ENCODE measurements at places on chromosomes 4 and X.

DNA sequence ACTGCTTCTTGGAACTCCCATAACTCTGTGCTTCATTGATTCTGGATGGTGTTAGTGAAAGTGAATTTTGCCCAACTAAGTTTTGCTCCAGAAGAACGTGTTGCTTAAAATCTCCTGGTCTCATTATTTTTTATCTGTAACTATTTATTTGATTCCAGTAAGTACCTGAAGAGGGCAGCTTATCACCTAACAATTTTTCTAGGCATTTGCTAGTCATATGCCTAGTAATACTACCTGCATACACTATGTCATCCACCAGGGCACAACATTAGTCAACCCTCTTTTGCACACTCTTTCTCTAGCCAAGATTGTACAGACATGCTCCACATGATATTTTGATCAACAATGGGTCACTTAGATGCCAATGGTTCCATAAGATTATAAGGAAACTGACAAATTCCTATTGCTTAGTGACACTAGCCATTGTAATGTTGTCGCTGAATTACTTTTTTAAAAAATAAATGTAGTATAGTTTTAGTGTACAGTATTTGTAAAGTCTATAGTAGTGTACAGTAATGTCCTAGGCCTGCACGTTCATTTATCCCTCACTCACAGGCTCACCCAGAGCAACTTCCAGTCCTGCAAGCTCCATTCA, 499.9 kb upstream of the AADAT start:
- DNase-seq, result no peak

DNA sequence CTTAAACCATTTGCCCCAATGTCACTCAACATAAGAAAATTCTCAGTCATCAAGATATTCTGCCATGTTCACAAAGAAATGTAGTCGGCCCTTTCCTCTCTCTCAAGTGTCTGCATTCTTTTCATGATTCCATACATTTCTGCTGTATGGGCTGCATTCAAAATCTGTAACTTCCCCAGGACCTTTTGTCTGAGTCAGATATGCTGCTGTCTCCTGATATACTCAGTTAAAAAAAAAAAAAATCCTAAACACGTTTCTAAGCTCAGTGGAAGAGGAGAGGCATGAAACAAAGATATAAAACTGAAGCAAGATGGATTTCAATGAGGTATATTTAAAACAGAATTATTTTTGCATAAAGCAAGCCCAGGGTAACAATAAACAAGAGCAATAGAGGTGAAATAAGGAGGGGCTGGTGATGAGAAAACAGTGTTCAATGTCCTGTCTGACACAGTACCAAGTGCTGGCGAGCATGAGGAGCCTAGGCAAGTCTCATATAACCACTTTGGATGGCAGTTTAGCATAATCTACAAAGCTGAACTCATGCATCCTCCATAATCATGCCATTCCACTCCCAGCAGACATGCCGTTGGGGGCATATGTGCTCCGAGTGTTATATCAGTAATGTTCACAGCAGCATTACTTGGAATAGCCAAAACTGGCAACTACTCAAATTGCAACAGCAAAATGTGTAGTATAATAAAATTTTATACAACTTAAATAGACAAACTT, 76.7 kb downstream of the MANBA start:
- no peak for DNase-seq

GRCh38 chr4:121932212-121932974, 19.5 kb downstream of the TRPC3 start:
- DNase-seq, result no peak

DNA sequence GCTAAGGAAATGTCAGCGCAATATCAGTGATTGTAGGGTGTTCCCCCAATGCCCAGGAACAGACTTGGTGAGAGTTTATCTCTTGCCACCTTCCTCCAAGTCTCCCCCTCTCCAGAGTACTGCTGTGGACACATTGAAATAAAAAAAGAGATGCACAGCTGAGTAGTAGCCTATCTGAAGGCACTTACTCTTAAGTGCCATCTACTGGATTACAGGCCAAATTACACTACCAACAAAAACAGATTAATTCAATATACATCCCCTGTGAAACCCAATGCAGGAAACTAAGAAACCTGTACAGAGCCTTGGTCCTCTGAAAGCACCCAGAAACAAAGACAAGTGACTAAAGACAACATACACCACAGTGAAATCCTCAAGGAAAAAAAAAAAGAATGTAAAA, 460.3 kb downstream of the ZIC3 start:
- DNase-seq, result no peak

GRCh38 chrX:31209005-31209628, 137.3 kb upstream of the FTHL17 start:
- DNase-seq, result no peak

- DNase-seq, result no peak
Measured at GRCh38 chr4:103329642-103330041, 131.5 kb upstream of the CENPE start.

DNA sequence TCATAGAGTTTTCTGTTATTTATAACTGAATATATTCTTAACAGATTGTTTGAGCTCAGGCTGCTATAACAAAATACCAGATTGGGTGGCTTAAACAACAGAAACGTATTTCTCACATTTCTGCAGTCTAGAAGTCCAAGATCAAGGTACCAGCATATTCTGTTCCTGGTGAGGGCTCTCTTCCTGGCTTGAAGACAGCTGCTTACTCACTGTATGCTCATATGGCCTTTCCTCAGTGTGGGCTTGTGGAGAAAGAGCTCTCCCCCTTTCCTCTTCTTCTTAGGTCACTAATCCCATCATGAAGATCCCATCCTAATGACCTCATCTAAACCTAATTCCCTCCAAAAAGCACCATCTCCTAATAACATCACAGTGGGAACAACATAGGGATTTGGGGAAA, 117.8 kb downstream of the RASGEF1B start:
- DNase-seq, result no peak

DNA sequence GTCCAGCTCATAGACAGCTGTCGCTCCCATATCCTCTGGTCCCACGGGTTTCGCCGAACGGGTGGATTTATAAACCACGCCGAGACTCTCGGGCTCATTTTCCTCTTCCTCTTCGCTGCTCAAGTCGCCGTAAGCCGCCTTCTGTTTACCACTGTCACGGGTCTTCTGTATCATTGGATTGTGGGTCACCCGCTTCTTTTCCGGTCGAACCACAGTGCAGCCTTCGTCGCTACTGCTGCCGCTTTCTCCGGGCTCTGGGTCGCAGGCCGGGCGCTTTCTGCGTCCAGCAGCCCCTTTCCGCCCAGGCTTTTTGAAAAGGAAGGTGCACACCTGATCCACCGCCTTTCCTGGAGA, 311 bp downstream of the RNF113A start:
- DNase-seq, result peak; percentile 16

- peak; percentile 35 for DNase-seq
Measured at GRCh38 chrX:51395810-51396728, 63.4 kb downstream of the NUDT10 start.

DNA sequence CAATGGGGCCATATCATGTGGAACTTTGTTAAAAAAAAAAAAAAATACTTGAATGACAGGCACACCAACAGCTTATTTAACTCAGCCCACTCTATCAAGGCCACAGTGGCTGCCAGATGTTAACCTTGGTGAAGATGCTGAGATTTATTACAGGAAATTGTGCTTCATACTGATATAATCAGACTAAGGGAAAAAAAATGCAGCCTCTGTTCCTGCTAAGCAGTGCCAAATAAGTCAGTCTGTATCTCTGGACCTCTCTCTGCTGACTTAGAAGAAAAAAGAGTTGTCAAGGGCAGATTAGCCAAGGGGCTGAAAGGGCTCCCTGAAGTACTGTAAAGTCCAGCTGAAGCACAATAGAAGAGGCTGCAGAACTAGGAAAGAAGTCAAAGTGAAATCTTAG, 677.7 kb upstream of the HTR2C start:
- DNase-seq, result no peak

DNA sequence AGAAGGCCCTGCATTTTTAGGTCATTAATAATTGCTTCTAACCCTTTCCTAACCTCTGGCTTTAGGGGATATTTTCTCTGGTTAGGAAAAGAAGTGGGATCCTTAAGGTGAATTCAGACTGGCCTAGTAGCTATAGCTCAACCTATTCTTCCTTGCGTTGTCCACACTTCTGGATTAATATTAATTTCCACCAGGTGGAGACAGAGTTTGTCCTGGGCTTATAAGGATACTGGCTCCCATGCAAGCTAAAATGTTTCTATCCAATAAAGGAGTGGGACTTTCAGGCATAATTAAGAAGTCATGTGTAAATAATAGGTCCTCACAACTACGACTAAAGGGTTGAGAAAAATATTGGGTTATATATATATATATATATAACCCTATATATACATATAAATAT, 860.0 kb upstream of the POU3F4 start:
- no peak for DNase-seq

- no peak for DNase-seq
Measured at GRCh38 chrX:2192584-2193272, 308.0 kb downstream of the DHRSX start.

DNA sequence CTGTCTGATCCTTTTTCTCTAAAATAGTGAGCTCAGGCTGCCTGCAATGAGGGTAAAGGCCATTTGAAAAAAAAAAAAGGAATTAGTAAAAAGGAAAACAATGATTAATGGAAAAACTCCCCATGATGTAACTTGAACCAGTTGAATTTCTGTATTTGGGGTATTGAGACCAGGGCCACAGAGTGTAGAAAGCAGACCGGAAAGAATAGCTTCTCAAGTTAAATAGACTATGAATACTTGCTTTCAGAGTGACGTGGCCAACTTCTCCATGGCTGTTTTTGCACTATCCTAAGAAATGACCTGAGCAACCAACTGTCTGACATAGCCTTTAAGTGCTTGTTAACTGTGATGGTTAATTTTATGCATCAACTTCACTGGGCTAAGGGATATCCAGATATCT, 222.1 kb upstream of the INTU start:
- no peak for DNase-seq

GRCh38 chrX:131816551-131817136, 206.5 kb upstream of the STK26 start:
- DNase-seq, result peak; percentile 46

DNA sequence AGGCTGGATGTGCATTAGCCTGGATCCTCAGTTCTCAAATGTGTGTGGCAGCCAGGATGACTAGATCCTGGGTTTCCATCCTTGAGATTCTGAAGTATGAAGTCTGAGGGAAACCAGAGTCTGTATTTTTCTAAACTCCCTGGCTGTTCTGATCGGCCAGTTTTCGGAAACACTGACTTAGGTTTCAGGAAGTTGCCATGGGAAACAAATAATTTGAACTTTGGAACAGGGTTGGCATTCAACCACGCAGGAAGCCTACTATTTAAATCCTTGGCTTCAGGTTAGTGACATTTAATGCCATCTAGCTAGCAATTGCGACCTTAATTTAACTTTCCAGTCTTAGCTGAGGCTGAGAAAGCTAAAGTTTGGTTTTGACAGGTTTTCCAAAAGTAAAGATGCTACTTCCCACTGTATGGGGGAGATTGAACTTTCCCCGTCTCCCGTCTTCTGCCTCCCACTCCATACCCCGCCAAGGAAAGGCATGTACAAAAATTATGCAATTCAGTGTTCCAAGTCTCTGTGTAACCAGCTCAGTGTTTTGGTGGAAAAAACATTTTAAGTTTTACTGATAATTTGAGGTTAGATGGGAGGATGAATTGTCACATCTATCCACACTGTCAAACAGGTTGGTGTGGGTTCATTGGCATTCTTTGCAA, 67.6 kb downstream of the PDGFRA start:
- no peak for DNase-seq

DNA sequence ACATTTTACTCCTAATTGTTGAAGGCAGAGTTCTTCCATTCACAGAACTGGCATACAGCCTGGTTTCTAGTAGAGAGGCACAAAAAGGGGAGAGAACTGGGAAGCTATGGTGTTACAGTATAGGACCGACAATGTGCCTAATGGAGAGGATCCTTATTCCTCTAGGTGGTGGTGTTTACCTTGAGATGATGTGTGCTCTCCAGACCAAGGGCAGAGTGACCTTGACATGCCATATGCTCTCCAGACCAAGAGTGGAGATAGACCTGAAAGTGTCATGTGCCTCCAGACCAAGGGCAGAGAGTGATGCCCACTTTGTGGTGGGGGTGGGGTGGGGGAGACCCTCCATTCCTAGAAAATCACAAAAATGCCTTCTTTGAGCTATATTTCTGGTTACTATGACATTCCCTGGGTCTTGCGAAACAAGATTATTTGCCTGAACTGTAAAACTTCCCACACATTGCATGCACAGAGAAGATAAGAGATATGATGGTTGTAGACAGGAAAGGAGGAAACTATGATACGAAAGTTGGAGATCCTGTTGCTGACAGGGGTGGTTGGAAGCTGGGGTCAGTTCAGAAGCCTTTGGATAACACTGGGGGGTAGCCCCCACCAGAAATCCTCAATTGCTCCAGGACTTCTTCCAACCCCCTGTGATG, 119.7 kb downstream of the TEX13C start:
- DNase-seq, result no peak

- DNase-seq, result no peak
Measured at GRCh38 chr4:186660403-186660802, 63.3 kb downstream of the FAT1 start.

DNA sequence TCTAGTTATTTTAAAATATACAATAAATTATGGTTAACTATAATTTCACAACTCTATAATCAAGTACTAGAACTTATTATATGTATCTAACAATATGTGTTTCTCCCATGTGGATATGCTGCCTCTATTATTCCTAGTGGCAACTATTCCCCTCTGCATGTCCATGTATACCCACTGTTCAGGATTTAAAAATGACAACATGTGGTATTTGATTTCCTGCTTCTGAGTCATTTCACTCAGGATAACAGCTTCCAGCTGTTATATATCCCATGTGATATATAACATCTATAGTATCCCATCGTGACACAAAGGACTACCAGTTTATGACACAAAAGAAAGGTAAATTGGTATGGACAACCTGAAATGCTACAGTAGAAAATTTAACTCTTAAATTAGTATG, 167.4 kb upstream of the TACR3 start:
- DNase-seq, result no peak

GRCh38 chr4:127685292-127685691, 44.9 kb upstream of the SLC25A31 start:
- no peak for DNase-seq

DNA sequence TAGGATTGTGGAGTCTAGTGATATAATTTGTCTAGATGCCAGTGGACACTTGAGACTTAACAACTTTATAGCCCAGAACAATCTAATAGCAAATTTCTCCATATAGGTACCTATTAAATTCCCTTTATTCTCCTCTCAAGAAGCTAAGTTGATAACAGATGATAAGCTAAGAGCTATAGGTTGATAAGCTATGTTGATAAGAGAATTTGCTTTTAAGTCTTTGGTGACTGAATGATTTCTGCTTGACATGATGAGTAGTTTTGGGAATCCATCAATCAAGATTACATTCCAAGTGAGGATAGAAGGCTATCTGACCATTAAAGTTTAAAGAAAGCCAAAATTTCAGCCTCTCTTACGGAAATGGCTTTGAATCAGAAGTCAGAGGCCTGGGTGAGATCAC, 131.6 kb downstream of the EMCN start:
- DNase-seq, result no peak
